NCI-H2171 treated with DMSO at 0.1 percent for 48 hours (cell line): ENCODE measurements at places on chromosomes 7 and 10.

DNA sequence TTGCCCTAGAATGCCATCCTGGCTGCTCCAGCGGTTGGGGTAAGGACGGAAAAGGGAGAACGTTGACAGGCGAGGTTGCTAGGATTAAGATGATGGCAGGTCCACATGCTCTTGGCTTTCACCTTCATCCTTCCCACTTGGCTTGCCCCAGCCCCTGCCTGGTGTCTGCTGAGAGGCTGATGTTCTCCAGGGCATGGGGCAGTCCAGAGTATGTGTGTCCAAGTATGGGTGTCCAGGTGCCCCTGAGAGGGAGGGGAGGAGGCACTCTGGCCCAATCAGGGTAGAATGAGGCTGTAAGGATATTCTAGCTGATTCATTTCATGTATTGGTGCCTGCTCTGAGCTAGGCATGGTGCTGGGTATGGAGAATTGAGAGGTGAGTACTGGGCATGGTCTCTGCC is 12.6 kb downstream of the NEURL1 start:
- no peak for DNase-seq

- no peak for DNase-seq
Measured at GRCh38 chr10:2852574-2853323, 214.6 kb upstream of the PFKP start.

GRCh38 chr10:114749014-114749413 is 72.6 kb upstream of the FHIP2A start:
- DNase-seq, result no peak

GRCh38 chr10:98128802-98129201 is 5.7 kb upstream of the R3HCC1L start:
- DNase-seq, result peak; percentile 70

DNA sequence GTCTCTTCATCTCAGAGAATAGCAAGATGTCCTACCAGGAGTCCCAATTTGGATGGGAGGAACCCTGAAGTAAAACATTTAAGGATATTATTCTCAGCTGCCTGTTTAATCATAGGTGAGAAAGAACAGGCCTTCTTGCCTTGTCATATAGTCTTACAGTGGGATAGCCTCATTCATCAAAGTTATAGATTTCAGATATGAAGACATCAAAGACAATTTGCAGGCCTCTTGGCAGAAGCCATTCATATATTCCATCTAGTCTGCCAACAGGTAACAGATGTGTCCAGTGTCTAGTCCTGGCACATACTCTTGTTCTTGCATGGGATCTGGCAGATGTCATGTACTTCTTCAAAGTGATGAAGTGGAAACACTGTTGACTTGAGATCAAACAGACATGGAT is 601.3 kb upstream of the GHITM start:
- DNase-seq, result peak; percentile 55
